HCT116 (cell line): ENCODE measurements at places on chromosomes 1 and 21. TPM values are rescaled to one million over a fixed set of nuclear protein-coding genes. Genes with fewer than 3 reads are reported as not detected.

Gene NASP
- 185 TPM for total RNA-seq

DNA sequence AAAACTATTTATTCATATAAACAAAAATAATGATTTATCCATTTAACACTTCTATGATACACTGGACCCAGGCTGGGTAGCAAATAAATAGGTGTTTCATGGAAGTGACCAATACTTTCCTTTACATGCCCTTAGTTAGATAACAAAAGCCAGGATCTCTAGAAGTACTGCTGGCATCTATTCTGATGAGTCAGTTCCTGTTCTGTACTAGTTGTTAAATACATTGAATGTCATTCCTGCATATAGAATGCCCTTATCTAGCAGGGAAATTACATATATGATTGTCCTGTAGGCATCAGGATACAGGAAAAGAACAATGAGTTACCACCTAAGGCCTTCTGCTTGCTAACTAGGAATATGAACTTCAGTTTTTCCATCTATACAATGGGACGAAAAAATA is 130.8 kb downstream of the HFM1 start:
- no peaks in the 10 kb centered on the region for H3K27me3 ChIP-seq
- H3K4me1 ChIP-seq: no peaks in the 10 kb centered on the region
- no peak for DNase-seq
- H3K27ac ChIP-seq: no peak overlapping the region
- H3K4me3 ChIP-seq: no peak overlapping the region

DNA sequence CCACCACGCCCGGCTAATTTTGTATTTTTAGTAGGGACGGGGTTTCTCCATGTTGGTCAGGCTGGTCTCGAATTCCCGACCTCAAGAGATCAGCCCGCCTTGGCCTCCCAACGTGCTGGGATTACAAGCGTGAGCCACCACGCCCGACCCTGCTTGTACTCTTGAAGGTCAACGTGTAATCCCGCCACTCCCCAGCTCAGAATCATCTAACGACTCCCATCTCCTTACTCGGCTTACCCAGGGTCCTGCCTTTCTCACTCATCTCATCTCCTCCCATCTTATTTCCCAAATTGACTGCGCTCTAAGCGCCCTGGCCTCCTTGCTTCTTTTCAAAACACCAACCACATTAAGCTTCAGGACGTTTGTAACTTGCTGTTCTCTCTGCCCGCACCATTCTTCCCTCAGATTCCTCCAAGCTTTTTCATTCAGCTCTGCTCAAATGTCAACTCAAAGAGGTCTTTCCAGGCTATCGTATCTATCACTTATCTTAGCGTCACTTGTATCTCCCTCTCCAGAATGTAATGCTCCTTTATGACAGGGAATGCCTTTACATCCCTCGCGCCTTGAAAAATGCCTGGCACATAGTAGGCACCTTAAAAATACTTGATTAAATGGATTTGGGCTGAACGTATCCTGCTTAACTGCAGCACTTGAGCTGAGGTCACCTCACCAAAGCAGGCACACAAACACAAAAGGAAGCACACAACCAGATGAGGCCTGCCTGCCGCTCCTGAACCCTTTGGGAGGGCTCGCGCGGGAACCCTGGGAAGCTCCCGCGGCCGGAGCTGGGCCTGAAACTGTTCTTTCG is 1.4 kb upstream of the USP1 start:
- peak overlapping the region; percentile 98 for H3K27ac ChIP-seq
- peak overlapping the region; percentile 93 for H3K4me3 ChIP-seq
- peaks cover 21% of the 10 kb centered on the region for H3K4me1 ChIP-seq
- no peaks in the 10 kb centered on the region for H3K27me3 ChIP-seq
- DNase-seq: peak; percentile 10

Gene COL24A1
- not detected for total RNA-seq

Gene LIN28A
- total RNA-seq: 1.4 TPM

Gene OLFML2B
- total RNA-seq: 1.3 TPM

- no peak overlapping the region for H3K4me3 ChIP-seq
- H3K27me3 ChIP-seq: no peaks in the 10 kb centered on the region
- no peak for DNase-seq
- no peak overlapping the region for H3K27ac ChIP-seq
These were observed 107.6 kb upstream of the GORAB start for GRCh38 chr1:170424346-170424745.

DNA sequence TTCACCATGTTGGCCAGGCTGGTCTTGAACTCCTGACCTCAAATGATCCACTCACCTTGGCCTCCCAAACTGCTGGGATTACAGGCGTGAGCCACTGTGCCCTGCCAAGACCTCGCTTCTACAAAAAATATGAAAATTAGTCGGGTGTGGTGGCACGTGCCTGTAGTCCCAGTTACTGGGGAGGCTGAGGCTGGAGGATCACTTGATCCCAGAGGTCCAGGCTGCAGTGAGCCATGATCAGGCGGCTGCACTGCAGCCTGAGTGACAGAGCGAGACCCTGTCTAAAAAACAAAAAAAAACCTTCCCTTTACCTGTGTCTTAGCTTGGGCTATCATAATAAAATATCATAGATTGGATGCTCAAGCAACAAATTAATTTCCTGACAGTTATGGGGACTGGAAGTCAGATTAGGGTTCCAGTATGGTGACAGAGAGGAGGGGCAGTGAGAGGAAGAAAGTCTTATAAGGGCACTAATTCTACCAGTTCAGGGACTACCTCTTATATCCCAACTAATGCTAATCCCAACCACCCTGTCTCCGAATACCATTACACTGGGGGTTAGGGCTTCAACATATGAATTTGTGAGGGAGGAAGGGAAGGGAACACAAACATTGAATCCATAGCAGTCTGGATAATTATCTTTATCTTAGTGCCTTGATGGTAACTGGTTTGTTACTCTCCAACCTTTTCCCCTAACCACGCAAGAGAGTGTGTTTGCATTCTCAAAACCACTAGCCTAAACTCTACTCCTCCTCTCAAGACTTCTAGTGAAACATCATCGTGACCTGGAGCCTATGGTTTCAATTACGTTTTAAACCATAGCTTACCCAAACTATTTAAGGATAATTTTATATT is 1.0 kb upstream of the NAXE start:
- no peaks in the 10 kb centered on the region for H3K27me3 ChIP-seq
- H3K4me3 ChIP-seq: peak overlapping the region; percentile 60
- H3K4me1 ChIP-seq: peaks cover 8% of the 10 kb centered on the region; the same call in 1 of the 2 replicates
- peak overlapping the region; percentile 89 for H3K27ac ChIP-seq
- no peak for DNase-seq

DNA sequence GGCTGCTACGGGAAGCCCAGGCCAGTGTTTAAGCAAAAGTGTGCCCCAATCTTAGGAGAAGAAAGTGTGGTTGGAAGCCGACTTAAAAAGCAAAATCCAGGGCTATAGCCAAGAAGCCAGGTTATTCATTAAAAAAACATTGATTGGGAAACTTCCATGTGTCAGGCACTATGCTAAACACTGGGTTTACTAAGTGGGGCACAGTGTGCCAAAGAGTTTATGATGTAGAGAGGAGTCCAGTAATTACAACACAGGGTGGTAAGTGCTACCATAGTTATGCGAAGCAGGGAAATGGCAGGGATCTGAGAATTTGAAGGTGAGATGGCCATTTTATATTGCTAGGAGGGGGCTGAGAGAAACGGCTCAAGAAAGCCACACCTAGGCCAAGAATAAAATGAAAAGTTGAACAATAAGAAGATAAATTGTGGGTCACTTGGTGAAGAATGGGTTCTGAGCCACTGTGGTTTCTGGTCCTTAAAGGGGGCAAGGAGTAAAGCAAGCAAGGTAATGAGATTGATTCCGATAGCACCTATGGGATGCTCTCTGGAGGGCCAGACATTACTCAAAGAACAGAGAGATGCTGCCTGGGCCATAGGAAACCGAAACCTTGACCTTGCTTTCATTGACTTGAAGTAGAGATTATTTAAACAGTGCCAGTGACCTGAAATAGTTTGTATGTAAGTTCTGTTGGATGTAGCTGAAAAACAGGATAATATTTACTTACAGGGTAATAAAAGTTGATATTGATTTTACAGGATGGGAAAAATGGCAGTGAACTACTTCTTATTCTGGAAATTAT is 177.8 kb downstream of the GIPC2 start:
- no peak for DNase-seq
- no peaks in the 10 kb centered on the region for H3K36me3 ChIP-seq
- H3K4me1 ChIP-seq: no peaks in the 10 kb centered on the region

Gene NECTIN4
- total RNA-seq: 3.3 TPM

GRCh38 chr1:56025942-56026341 is 553.4 kb downstream of the PLPP3 start:
- no peaks in the 10 kb centered on the region for H3K27me3 ChIP-seq
- H3K36me3 ChIP-seq: no peaks in the 10 kb centered on the region
- H3K27ac ChIP-seq: no peak overlapping the region
- H3K4me3 ChIP-seq: no peak overlapping the region
- no peaks in the 10 kb centered on the region for H3K4me1 ChIP-seq

DNA sequence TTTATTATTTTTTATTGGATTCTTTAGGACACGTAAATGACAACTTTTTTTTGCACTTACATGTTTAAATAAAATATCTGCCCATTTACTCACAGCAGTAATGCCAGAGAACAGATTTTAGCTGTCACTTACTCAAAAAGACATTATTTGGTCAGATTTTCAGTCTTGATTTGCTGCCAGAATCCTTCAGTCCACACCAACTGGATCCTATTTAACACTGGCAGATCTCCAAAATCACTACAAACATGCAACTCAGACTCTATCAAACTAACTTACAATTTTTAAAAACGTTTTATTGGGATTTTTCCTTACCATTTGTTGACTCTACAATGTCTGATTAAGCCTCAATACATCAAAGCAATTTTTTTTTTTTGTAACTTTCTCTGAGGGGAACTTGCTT is 11.1 kb downstream of the ATP6V1G3 start:
- no peak for DNase-seq
- no peak overlapping the region for H3K27ac ChIP-seq
- no peaks in the 10 kb centered on the region for H3K36me3 ChIP-seq

Gene CTSE
- total RNA-seq: 0.12 TPM

Gene NUDT4B
- 0.74 TPM for total RNA-seq

Gene GLIS1
- 0.39 TPM for total RNA-seq

DNA sequence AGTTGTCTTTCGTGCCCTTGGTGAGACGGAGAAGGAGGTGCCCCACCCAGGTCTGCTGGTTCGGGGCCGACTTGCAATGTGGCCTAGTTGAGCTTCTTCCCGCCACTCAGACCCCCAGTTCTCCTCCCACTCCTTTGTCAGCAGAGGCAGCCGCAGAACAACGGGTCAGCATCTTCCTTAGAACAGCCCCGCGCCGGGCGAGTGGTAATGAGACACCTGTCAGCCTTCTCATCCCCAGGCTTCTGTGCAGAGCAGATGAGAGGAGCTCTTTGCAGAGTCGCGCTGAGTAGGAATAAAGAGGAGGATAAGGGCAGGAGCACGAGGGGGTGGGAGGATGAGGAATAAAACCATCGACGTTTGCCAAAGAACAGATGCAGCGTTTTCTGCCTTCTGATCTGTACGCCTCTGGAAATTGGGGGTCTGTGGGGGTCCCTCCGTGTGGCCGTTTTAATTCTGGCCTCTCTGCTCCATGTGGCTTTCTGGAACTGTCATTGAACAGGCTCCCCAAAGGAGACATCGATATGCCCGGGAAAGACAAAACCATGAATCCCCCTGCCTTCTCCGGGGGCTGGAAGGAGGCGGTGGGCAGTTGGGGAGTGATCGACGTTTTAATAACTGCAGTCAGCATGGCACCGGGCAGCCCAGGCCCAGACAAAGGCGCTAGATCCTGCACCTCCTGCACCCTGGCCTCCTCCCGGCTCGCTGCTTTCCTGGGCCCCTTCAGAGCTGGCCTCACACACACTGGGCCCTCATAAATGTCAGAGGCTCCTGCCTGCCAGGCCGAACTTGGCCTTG is 27.5 kb upstream of the IGSF21 start:
- H3K27me3 ChIP-seq: peaks cover 24% of the 10 kb centered on the region
- H3K27ac ChIP-seq: no peak overlapping the region
- no peak overlapping the region for H3K4me3 ChIP-seq
- DNase-seq: no peak
- no peaks in the 10 kb centered on the region for H3K36me3 ChIP-seq
- H3K4me1 ChIP-seq: no peaks in the 10 kb centered on the region

GRCh38 chr1:229325853-229326487 is 16.9 kb downstream of the CCSAP start:
- no peak overlapping the region for H3K27ac ChIP-seq
- H3K36me3 ChIP-seq: peaks cover 17% of the 10 kb centered on the region; the same call in 1 of the 2 replicates
- no peak for DNase-seq
- H3K4me3 ChIP-seq: no peak overlapping the region
- H3K4me1 ChIP-seq: no peaks in the 10 kb centered on the region

- no peak for DNase-seq
- no peak overlapping the region for H3K27ac ChIP-seq
- no peaks in the 10 kb centered on the region for H3K36me3 ChIP-seq
- no peak overlapping the region for H3K4me3 ChIP-seq
- no peaks in the 10 kb centered on the region for H3K4me1 ChIP-seq
- H3K27me3 ChIP-seq: no peaks in the 10 kb centered on the region
These were observed 21.1 kb upstream of the RIMKLA start for GRCh38 chr1:42359466-42359865.

Gene EPS15
- total RNA-seq: 41.2 TPM

- no peaks in the 10 kb centered on the region for H3K4me1 ChIP-seq
- no peaks in the 10 kb centered on the region for H3K36me3 ChIP-seq
- no peaks in the 10 kb centered on the region for H3K27me3 ChIP-seq
These were observed 177.8 kb downstream of the SIPA1L2 start for GRCh38 chr1:232452117-232452516.

DNA sequence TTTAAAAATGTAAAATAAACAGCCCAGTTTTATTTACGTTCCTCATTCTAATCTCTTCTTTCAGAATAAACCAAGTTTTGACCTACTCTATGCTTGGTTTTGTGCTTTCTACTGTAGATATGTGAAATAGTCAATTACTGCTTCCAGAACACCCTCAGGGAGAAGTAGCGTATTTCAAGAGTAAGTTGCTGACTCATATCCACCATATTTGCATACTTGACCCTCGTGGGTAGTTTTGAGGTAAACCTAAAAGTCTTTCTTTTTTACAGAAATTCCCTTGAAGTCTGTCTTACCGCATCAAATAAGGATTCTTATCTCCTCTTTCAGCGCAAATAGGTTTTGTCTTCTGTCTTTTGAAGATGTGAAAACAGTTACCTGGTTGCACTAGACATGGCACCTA is 1.4 kb upstream of the OR2L3 start:
- H3K27ac ChIP-seq: no peak overlapping the region
- DNase-seq: no peak
- no peaks in the 10 kb centered on the region for H3K4me1 ChIP-seq
- H3K27me3 ChIP-seq: no peaks in the 10 kb centered on the region

Gene CYB5RL
- 11.7 TPM for total RNA-seq

Gene PGLYRP3
- total RNA-seq: not detected

GRCh38 chr1:1162597-1163537 is 10.8 kb upstream of the TTLL10 start:
- H3K36me3 ChIP-seq: no peaks in the 10 kb centered on the region
- H3K27me3 ChIP-seq: no peaks in the 10 kb centered on the region

DNA sequence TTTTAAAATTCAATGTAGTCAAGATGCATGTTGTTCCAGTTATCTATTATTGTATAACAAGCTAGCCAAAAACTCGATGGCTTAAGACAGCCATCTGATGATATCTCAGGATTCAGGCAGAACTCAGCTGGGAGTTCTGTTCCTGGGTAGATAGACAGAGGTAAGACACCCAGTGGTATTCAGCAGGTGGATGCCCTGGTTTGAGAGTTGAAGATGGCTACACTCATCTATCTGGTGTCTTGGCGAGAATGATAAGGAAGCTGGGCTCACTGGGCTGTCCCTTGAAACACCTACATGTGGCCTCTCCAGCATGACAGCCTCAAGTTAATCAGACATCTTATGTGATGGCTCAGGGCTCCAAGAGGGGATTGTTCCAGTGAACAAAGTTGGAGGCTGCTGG is 3.3 kb upstream of the KCNK1 start:
- H3K36me3 ChIP-seq: no peaks in the 10 kb centered on the region
- H3K4me1 ChIP-seq: peaks cover 5% of the 10 kb centered on the region; the same call in 1 of the 2 replicates
- no peaks in the 10 kb centered on the region for H3K27me3 ChIP-seq
- H3K4me3 ChIP-seq: no peak overlapping the region

Gene GLMN
- total RNA-seq: 10.9 TPM
